B cell (primary cell): ENCODE measurements at places on chromosomes 7 and 10.

GRCh38 chr7:26060733-26061677 lies 91.0 kb upstream of the NFE2L3 start:
- no peak for DNase-seq

GRCh38 chr7:4790516-4790991 lies 15.1 kb downstream of the AP5Z1 start:
- no peak for DNase-seq

- DNase-seq = peak; percentile 49
Measured at GRCh38 chr7:2452074-2452507, 24.1 kb downstream of the GRIFIN start.

GRCh38 chr10:125149036-125149679 lies 11.2 kb downstream of the CTBP2 start:
- no peak for DNase-seq

DNA sequence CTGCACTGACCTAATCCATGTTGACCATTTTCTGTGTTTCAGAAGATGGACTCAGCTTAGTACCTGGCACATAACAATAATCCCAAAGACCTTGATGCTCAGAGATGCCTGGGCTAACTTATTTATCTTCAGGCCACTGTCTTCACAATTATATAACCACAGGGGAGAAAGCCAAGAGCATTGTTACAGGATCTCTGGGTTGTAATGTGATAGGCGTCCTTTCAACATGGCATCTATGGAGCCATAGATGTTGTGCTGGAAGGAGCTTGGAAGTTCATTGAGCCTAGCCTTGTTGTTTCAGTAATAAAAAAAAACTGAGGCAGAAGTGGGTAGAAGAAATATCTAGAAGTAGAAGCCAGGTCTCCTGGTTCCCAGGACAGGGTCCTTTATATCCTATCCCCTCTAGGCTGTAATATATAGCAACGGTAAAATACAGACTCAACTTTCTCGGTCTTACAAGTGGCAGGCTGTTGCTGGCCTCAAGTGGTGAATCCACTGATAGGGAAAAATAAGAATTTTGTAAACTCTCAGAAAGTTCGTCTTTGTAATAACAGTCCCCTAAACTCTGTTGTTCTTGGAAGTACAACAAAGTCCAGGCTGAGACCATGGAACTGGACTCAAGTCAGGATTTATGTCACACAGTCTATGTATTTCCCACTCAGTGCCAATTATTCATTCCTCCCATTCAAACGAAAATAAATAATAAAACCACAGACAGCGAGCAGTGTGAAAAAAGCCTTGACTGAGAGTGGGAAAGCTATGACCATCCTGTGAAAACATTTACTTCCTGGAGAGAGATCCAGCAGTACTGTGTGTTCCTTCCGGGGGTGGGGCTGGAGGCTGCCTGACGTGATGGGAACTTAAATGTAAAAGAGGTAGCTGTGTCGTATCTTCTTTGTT lies 277.6 kb downstream of the REEP3 start:
- no peak for DNase-seq

DNA sequence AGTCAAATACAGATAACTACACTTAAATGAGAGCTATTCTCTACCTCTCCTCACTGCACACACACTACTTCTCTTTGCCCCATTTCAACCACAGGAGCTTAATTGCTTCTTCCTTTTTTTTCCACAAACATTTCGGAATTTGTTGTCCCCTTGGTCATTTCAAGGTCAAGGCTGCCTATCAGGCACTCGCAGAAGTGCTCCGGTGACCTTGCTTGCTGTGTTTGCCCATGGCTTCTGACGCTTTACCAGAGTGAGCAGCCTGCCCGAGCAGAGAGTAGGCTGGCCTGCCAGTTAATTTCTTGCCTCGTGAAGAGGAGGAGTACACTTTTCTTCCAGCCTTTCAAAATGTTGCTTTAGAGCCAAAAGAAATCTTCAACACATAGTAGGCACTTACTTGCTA lies 297.1 kb upstream of the LRGUK start:
- no peak for DNase-seq

DNA sequence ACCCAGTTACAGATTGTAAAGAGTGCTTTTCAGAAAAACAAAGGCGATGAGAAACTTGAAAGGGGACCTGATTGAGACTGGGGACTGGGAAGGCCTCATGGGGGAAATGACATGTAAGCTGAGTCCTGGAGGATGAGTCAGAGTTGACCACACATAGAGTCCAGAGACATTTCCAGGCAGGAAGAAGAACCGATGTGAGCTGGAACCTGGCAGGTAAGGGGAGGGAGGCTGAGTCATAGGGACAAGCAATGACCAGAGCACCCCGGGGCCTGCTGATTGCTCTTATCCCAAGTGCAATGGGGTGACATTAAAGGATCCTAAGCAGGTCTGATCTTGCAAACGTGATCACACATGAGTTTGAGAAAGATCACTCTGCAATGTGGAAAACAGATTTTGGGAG lies 11.7 kb downstream of the TLL2 start:
- DNase-seq = no peak

GRCh38 chr10:15703151-15703880 lies 16.4 kb downstream of the ITGA8 start:
- no peak for DNase-seq

DNA sequence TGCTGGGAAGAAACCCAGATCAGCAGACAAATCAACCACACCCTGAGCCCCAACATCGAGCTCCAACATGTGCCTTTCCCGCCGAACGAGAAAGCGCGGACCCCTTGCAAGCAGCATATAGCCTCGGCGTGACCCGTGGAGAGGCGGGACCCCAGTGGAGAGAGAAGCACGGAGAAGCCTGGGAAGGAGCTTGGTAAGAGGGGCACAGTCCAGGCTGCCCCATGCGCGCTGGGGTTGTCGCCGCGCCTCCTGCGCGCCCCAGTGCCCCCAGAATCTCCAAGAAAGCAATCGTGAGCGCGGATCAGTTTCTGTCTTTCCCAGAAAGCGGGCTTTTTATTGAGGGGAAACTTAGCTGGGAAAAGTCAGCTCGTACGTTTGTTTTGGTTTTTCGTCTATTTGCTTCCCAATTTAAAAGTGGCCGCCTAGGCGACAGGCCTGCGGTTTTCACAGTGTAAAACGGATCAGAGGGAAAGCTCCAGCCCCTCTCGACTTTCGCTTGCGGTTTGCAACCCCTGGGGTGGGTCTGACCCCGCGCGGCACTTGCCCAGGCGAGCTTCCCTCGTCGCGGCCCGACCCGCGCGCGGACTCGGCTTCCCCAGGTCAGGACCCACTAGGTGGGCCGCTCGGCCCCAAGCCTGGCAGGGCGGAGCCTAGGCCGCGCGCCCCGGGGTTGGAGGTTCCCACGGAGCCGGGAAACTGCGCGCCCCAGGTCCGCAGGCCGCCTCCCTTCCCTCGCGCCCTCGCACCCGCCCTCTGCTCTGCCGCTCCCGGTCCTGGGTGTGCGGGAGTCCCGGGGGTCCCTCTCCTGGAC lies 31.1 kb downstream of the SKIDA1 start:
- DNase-seq = peak; percentile 54

GRCh38 chr7:77184463-77184862 lies 15.2 kb downstream of the FGL2 start:
- DNase-seq = no peak

- DNase-seq = no peak
Measured at GRCh38 chr10:613271-614138, 76.0 kb downstream of the DIP2C start.

- DNase-seq = no peak
Measured at GRCh38 chr7:135857519-135858274, 109.1 kb upstream of the FAM180A start.

GRCh38 chr7:97680622-97681021 lies 51.3 kb upstream of the TAC1 start:
- no peak for DNase-seq

- DNase-seq = no peak
Measured at GRCh38 chr7:109986701-109987100, 1104.2 kb upstream of the LRRN3 start.

DNA sequence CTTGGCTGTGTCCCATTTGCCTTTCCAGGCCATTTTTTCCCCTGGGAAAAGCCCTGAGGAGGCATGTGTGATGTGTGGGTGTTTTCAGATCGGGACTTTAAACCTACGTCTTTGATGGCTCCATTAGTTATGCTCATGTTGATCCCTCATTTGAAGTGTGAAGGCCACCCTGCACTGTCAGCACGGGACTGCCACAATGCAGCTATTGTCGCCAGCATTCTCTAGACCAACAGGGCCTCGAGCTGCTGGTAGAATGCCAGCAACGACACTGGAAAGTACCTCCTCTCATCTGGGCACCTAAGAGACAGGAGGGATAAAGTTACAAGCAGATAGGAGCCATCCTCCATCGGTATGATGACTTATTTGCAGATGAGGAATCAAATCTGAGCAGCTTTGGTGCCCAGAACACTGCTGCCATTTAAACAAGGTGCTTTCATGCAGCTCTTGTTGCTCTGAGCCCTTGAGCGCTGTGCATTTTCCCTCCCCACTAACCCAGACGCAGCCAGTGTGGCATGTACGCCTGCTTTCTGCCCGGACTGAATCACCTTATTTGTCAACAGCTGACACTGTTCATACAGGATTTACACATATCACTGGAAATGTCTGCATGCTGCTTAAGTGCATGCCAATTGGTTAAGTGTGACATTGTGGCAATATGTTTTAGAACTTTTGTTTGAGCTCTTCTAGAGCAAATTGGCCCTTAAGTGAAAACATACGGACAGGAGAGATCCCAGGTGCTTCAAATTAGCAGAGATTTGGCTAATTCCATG lies 175.0 kb upstream of the PITRM1 start:
- no peak for DNase-seq

DNA sequence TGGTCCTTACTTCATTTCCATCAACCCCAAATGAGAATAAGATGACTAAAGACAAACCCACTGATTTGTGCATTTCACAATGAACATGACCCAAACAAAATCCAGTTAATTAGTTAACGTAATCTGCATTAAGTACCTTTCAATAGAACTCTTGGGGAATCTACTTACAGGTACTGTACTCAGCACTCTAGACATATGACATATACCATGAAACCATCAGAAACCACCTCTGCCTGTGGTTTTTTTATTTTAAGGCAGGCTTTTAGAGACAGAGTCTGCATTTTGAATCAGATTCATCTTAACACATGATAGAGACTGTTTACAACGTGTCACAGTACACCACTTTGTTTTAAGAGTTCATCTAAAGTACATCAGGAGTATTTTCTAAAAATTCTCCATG lies 168.4 kb downstream of the BTAF1 start:
- no peak for DNase-seq

DNA sequence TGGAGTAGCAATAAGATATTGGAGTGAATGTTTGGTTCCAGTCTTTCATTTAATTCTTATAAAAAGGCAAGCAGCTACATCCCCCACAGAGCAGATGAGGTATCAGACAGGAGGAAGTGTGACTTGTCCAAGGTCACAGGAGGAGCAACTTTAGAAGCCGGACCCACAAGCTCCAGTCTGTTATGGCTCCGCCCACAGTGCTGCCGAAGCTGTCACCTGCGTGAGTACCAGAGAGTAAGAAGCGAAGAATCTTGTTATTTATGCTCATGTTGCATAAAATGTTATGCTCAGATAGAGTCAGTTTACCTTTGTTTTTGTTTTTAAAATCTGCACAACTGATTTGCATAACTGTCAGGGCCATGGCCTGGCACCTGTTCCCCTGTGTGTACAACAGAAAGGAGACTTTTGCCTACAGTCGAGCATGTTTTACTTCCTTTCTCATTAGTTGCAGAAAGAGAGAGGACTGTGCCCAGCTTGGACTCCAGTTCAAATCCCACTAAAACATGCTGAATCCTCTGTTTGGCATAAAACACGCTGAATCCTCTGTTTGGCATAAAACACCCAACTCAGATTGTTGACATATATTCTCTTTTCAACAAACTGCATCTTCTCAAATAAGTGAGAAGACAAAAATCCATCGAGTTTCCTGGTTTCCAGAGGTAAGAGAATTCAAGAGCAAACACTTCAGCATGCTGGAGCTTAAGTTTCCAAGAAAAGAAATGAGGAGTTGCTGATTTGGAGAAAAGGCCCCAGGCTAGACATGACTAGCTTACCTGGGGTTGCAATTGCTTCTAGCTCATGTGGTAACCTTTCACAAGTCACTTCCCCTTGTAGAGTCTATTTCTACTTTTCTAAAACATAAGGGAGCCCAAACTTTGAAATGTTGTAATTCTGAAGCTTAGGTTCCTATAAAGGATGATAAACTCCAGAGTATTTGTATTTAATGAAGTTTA lies 409.8 kb upstream of the ZMIZ1 start:
- DNase-seq = peak; percentile 18

DNA sequence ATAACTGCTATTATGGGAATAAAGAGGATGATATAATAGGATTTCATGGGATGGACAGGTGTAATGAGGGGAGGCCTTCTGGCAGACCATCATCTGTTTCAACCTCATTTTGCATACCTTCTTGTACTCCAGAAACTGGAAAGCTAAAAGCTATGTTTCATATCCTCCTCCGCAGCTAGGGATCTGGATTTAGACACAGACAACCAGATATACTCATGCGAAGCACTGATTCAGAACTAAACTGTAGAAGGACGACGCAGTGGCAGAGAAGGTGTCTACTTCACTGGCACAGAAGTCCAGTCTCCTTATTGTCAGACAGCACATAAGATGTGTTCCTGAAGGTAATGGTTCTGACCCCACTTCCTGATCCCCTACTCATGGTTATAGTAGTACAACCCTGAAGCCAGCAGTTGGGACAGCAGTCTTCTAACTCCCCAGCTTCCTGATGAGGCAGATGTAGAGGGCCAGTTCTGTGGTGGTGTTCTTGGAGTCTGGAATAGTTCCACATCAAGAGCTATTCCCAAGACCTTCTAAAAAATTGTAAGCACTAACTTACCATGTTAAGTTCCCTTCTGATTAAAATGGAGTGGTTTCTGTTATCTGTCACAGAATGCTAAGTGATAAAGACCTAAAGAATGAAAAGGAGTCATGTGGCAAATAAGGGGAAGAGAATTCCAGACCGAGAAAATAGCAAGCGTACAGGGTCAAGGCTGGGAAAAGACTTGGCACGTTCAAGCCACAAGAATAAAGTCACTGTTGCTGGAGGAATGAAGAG lies 550.3 kb downstream of the GRM8 start:
- no peak for DNase-seq

DNA sequence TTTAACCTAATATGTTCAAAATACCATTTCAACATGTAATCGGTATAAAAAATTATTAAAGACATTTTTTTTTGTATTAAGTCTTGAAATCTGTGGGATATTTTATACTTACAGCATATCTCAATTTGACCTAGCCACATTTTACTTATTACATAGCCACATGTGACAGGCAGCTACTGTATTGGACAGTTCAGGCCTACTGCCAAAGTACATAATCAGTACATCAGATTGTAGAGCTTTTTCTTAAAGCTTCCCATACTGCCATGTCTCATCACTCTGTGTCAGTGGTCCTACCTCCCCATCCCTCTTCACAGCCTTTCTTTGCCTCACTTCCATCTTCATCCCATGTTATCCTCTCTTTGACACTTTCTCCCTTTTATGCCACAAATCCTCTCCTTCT lies 43.0 kb downstream of the LOXL4 start:
- no peak for DNase-seq
